ENCODE measurements at places on chromosomes 11 and 22.

GRCh38 chr11:73280626-73281025, 8.5 kb downstream of the P2RY6 start:
- DNase-seq, result no peak

DNA sequence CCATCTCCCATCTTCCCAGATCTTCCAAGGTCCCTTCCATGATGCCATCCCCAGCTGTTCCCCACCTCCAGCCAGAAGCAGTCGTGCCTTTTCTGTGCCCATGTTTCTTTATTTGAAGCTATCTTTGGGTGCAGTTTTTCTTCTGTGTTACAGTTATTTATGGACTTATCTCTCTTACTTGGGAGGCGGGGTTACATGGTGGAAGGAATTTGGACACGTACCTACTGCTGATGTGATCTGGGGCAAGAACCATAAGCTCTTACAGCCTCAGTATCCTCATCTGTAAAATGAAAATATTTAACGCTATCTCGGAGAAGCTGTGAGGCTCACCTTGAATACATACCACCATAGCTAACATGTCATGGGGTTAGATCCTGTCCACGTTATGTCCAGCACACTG, 98.9 kb downstream of the ZBTB16 start:
- no peak for DNase-seq

GRCh38 chr11:120751550-120751949, 240.0 kb downstream of the GRIK4 start:
- no peak for DNase-seq

GRCh38 chr11:88015170-88015569, 160.1 kb downstream of the RAB38 start:
- DNase-seq, result no peak

DNA sequence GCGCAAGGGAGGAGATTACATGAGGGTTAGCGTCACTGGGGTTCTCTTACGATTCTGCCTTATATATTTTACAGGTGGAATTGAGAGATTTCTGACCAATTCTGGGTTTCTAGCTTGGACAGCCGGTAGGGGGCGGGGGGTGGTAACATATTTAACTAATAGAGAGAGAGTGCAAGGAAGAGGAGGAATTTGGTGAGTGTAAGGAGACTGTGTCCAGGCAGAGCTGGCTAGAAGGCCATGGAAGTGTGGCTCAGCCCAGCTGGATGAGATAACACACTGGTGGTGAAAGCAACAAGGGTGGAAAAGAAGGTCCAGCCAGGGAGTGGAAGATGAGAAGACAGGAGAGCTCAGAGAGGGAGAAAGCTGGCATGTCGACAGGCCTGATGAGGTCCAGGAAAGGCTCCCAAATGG, 56.5 kb downstream of the ST3GAL4 start:
- DNase-seq, result no peak

- no peak for DNase-seq
These were observed 28.4 kb downstream of the YAP1 start for GRCh38 chr11:102138670-102139069.

DNA sequence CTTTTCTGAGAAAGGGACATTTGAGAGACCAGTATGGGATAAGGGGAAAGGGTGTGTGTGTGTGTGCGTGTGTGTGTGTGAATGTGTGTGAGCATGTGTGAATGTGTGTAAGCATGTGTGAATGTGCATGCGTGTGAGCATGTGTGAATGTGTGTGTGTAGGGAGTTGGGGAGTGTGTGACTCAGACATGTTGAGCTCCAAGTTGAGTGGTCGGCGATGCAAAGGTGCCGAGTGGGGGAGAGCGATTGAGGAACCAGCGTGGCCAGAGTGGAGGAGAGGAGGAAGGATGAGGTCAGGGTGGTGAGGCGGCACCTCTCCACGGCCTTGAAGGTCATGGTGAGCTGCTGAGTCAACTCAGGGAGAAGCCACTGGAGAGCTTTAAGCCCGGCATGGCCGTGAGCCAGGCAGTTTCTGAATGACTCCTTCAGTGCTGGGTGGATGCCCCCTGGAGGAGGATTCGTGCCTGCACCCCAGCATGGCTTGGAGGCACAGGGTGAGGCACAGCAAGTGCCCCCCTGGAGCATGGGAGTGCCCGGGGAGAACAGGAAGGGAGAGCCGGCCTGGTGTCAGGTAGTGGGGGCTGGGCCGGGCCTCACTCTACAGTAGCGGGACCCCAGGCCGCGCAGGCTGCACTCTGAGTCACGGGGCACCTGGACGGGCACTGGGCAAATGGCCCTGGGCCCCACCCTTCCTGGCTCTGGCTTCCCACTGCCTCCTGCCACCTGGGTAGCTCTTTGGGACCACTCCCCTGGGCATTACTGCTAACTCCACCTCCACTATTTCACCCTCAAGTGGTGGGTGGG, 8.2 kb upstream of the CCDC88B start:
- DNase-seq, result peak; percentile 83

GRCh38 chr22:30158744-30159500, 78.7 kb downstream of the HORMAD2 start:
- DNase-seq, result no peak

DNA sequence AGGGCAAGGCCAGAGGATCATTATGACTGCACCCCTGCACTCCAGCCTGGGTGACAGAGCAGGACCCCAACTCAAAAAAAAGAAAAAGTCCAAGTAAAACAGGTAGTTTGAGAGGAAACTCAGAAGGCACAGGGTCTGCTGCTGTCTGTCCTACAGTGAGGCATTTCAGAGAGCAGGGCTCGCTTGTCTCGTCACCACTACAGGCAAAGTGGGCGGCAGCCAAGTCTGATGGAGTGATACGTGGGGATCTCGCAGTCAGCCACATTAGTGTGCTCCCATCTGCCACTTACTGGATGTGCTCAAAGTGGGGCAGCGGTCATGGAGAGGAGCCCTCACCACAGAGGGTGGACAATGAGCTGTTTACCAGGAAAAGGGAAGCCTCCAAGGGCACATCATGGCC, 42.1 kb downstream of the PI4KA start:
- DNase-seq, result no peak

GRCh38 chr11:18768978-18769377, 22.6 kb downstream of the PTPN5 start:
- DNase-seq, result no peak

- no peak for DNase-seq
These were observed 8.2 kb downstream of the PTH start for GRCh38 chr11:13487661-13488030.

DNA sequence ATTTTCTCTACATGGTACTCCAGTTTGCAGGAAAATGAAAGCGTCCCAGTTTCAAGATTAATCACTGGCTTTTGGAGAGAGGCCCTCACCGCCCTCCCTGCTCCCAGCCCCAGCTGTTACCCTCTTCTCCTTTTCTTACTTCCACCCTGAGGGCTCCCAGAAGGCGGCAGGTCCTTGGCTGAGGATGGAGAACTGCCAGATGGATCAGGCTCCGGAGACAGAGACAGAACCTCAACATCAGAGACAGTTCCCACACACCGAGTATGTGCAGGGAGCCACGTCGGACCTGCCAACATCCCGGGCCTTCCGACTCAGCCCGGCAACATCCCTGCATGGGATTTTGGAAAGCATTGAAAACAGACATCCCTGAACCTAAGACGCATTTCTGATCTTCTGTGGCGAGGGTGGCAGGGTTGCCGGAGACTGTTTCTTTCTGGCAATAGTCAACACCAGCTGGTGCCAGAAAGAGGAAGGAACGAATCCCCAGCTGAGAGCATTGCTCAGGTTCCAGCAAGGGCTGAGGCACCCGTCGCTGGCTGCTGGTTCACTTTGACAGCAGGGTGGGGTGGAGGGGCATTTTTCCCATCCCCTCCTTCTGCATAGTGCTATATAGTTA, 467.1 kb downstream of the MIAT start:
- DNase-seq, result no peak

DNA sequence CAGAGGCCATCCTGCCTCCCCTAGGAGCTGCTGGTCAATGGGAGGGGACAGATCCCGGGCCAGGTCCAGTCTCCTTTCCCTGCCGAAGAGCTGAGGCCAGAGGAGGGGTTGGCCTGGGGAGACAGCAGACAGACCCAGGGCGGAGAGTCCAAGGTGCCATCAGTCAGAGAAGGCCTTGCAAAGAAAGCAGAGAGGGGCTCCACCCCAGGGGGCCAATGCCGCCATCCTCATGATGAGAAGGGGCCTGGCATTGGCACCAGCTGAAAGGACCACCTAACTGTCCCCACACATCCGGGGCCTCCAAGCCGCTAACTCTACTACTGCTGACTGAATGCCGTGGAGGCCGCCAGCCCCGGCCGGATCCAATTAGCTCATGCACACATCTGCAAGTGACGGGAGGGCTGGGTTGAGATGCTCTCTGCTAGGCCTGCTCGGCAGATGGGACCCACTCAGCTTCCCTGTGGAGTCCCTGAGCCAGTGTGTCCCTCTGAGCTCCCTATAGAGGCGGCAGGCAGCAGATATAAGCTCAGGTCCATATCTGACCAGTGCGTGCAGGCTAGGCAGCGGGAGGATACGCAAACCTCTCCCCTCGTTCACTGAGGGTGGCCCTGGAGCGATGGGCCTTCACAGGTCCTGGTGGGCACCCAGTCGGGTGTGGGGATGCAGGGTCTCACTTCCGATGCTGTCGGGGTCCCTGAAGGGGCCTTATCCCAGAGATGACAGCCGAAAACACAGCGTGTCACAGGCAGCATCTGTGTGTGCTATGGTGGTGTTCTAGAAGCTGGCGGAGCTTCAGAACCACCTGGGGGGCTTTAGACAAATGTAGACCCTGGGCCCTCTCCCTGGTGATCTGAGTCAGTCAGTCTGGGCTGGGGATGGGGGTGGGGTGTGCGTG, 183.9 kb downstream of the CTTN start:
- no peak for DNase-seq

DNA sequence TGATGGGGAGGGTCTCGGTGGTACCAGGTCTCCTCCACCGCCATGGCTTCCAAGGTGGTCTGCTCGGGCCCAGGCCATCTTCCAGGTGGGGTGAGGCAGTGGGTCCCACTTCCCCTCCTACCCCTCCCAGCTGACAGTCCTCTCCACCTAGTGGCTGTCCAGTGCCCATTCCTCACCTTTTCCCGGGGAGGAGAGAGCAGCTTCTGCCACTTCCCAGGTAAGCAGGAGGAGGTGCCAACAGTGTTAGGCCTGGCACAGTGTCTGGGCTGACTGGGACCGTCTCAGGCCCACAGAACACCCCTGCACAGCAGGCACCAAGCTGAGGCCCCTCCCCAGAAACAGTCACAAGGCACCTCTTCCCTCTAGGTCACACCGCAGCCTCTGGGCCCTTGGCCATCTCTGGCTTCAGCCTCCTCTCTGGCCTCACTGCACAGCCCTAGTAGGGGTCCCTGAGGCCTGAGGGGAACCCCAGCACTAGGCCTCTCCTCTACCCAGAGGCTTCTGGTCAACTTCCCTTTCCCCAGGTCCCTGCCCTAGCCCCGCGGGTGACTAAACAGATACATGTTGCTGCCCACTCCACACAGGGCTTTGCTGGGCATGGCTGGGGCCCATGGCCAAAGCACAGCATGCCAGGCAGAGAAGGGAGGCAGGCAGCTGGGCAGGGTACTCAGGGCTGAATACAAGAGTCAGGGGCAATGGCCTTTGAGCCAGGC, 2.3 kb upstream of the ANKRD13D start:
- DNase-seq, result no peak
